ENCODE measurements at places on chromosomes 11 and 22.

DNA sequence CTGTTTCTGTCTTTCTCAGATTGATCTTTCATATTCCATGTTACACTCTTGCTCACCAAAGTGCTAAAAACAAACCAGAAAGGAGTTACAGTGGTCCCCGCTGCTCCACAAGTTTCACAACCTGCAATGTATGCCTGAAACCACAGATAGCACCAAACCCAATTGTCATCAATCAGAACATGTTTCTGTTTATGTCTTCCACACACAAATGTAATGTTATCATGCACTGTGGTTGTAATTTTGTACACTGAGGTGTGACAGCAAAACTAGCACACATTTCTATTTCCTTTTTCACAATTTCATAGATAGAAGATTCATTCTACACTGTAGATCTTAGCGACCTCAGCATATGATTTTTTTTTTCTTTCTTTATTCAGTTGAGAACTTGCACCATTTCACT, 1045.9 kb upstream of the RAG2 start:
- no peak for DNase-seq

DNA sequence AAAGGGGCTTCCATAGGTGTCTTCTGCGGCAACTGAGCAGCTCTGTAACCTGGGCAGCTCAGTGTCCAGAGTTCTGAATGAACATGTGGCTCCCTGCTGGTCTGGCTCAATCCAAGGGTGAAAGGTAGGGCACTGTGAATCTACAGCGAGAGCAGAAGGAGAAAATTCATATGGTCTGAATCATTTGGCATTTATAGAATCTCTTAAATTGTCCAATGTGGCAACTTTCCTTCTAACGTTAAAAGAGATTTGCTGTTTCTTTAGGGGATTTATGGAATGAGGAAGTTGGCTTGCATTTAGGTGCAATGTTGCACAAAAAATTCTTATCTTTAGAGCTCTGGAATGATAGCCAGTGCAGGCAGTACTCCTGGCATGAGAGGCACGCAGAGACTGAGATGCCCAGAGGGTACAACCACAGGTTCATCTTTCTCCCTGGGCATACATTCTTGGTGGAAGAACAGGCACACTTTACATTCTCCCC, 17.0 kb downstream of the ATXN10 start:
- DNase-seq, result no peak

DNA sequence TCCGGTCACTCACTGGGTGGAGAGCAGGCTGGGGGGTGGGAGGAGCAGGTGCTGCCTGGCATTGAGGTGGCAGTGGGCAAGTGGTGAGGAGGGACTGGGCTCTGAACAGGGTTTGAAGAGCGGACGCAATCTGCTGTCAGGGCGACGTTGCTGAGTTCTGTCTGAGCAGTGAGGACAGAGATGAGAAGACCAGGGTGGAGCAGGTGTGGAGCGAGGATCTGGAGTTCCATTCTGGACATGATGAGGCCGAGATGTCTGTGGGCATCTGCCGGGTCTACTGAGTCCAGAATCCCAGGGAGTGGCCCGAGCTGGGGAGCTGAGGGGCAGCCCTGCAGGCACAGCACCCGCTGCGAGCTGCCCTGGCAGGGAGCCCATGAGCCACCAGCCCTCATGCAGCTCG, 2.2 kb upstream of the MOV10L1 start:
- no peak for DNase-seq

DNA sequence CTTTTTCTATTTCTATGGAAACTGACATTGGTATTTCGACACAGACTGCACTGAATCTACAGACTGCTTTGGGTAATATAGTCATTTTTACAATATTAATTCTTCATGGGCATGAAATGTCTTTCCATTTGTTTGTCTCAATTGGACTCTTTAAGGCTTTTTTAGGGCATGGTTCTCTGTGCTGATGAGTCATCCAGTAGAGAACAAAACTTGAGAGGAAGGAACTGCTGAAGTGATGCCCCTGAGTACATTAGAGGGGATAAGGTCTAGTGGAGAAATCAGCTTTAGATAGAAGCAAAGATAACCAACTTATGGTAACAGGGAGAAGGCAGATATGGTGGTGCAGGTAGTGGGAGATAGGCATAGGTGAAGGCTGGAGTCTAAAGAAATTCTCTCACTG, 25.1 kb downstream of the TSG101 start:
- no peak for DNase-seq
